Vagina (tissue), 2 donors: ENCODE measurements at places on chromosomes 12 and 14.

DNA sequence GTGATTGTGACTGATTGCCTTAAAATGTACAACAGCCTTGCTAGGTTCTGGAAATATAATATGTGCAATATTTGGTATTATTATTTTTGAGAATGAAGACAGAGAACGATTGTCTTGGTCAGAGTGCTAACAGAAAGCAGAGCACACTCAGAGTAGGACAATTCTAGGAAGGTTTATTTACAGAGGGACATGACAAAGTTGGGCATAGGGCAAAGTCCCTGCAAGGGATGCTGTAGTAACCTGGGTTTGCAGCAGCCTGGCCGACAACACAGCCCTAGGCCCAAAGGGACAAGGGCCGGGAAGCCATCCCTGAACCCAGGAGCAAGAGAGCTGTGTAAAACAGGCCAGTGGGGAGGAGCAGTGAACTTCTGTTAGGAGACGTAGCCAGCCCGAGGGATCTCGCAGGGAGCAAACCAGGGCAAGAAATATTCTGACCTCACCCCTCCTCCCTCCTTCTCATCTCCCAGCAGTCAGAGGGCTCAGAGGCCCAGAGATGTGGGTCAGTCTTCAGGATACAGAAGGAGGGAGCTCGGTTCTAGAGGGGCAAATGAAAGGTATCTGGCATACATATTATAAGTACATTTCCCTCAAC, 51.0 kb upstream of the FERMT2 start:
- DNase-seq = no peak

GRCh38 chr14:96790186-96790585, 7.0 kb upstream of the VRK1 start:
- DNase-seq = no peak

GRCh38 chr12:50038336-50038735, 13.0 kb upstream of the RACGAP1 start:
- DNase-seq = no peak

GRCh38 chr14:48614003-48614402, 938.6 kb upstream of the MDGA2 start:
- DNase-seq = no peak

GRCh38 chr14:41609704-41610183, 3.1 kb downstream of the LRFN5 start:
- DNase-seq = no peak

- no peak for DNase-seq
Observed at GRCh38 chr12:8453021-8453513, 2.7 kb upstream of the CLEC6A start.

GRCh38 chr12:3041558-3042164, 35.5 kb upstream of the TSPAN9 start:
- DNase-seq = no peak

DNA sequence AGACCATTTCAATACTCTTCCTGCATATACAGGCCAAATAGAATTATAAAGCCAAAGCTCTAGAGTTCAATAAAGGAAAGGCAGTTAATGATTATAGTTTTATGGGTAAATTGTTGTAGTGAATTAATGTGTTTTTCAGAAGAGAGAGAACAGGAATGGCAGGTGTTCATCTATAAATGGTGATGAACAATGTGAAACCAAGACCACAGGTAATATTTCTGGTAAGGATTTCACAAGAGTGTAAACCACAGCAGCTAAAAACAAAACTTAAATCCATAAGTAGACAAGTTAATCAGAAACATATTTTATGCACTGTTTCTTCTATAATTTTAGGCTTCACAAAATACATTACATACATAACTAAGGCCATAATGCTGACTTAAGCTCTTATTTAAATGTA, 204.4 kb downstream of the SYT1 start:
- DNase-seq = no peak

DNA sequence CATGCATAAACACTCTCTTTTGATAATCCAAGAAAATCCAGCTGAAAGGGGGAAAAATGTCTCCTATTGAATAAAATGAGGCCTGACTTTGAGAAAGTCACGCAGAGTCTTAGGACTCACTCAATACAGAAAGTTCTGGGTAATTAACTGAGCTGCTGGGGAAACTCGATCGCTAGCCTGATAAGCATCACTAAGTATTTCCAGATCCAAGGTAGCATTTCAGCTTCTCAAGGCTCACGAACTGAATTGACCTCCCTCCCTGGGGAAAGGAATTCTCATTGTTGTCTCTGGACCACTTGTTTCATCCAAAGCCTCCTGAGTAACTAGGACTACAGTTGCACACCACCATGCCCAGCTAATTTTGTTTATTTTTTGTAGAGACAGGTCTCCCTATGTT, 13.8 kb upstream of the ANAPC5 start:
- DNase-seq = no peak
